ENCODE measurements at places on chromosomes 12 and 14. TPM values are rescaled to one million over a fixed set of nuclear protein-coding genes. Genes with fewer than 3 reads are reported as not detected.

KRT85 gene
- not detected for total RNA-seq

FAM216A gene
- total RNA-seq, result 4.2 TPM

INHBE gene
- total RNA-seq, result not detected

PARP11 gene
- 4.7 TPM for total RNA-seq

PLD4 gene
- 0.44 TPM for total RNA-seq

FSCB gene
- total RNA-seq, result not detected

VDR gene
- total RNA-seq, result 0.33 TPM

RGS6 gene
- total RNA-seq, result 23.0 TPM

CBLN3 gene
- total RNA-seq, result 0.55 TPM

JPH4 gene
- 0.19 TPM for total RNA-seq

DNA sequence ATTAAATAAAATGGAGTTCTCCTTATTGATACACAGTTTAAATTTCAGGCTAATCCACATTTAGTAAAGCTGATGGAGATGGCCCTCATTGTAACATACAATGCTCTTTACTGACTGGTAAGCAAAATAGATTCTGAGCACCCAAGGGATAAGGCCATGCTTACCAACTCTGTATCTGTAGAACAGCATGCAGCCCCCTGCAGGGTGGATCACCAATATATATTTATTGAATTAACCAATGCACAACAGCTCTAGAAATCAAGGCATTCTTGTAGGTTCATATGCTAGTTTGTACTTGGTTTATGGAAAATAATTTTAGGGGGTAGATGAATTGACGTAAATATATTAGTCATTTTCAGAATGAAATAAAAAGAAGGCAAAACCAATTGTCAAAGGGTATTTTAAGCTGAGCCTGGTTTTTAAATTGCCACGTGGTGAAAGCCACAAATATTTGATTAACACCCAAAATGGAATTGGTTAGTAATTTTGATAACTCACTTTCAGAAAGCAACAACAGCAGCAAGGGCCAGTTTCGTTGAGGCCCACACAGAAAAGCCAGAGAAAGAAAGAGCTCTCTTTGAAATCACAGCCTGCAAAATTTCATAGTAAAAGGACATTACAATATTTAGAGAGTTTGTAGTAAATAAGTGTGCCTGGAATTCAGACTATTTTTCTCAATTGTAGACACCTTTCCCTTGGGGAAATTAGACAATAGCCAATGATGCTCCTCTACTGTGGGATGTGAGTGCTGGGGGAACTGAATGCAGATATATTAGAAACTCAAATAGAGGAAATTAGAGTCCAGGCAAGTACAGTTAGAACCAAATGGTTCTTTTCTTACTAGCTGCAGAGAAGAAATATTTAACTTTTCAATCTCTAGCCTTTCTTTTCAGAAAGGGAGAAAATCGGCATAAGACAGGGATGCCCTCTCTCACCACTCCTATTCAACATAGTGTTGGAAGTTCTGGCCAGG, 216.2 kb upstream of the ABCD2 start:
- H3K27ac ChIP-seq, result no peak overlapping the region
- no peak for DNase-seq
- H3K27me3 ChIP-seq, result no peaks in the 10 kb centered on the region
- no peaks in the 10 kb centered on the region for H3K4me1 ChIP-seq
- no peak overlapping the region for H3K4me3 ChIP-seq

- no peak overlapping the region for H3K27ac ChIP-seq
- H3K36me3 ChIP-seq, result no peaks in the 10 kb centered on the region
- H3K27me3 ChIP-seq, result no peaks in the 10 kb centered on the region
- H3K4me3 ChIP-seq, result no peak overlapping the region
These were observed 958.4 kb downstream of the SLC6A15 start for GRCh38 chr12:83954071-83954789.

GRCh38 chr12:70032076-70032475, 207.0 kb downstream of the MYRFL start:
- H3K27me3 ChIP-seq, result no peaks in the 10 kb centered on the region
- no peaks in the 10 kb centered on the region for H3K36me3 ChIP-seq
- DNase-seq, result no peak
- peak overlapping the region; percentile 3 for H3K27ac ChIP-seq
- H3K4me1 ChIP-seq, result no peaks in the 10 kb centered on the region
- H3K4me3 ChIP-seq, result no peak overlapping the region

DNA sequence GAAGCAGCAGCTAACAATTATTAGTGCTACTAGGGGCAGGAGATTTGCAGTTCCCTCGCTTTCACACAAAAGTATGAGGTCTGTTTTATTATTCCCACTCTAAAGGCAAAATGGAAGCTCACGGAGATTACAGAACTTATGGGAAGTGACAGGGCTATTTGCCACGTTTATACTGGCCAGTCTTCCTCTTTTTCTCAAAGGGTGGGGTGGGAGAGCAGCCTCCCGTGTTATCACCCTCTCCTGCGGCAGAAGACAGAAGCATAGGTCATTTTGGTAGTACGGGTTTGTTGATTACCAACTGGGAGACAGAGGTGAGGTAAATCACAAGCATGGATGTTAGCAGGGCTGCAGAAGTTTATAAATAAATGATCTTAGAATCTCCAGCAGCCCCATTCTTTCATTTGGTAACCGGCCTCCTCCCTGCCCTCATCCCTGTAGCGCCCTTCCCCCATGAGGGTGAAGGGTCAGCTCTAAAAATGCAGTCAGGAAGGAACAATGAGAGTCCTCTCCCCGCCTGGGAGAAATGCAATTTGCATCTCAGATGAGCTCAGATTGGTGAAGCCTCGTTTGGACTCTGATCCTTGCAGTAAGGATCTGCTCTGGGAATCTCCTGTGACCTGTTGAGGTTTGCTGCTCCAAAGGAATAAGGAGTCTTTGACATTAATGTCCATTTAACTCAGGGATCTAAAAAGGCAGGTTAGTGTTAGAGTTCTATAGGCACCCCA, 44.7 kb upstream of the SINHCAF start:
- peak overlapping the region; percentile 56 for H3K4me3 ChIP-seq
- no peaks in the 10 kb centered on the region for H3K36me3 ChIP-seq
- H3K27me3 ChIP-seq, result no peaks in the 10 kb centered on the region

- peak overlapping the region; percentile 29 for H3K4me3 ChIP-seq
- peak overlapping the region; percentile 63 for H3K27ac ChIP-seq
- no peaks in the 10 kb centered on the region for H3K27me3 ChIP-seq
- peaks cover 37% of the 10 kb centered on the region for H3K36me3 ChIP-seq
- DNase-seq, result peak; percentile 26
- H3K4me1 ChIP-seq, result no peaks in the 10 kb centered on the region
These were observed 9.2 kb upstream of the GOLGA3 start for GRCh38 chr12:132837693-132838409.

DNA sequence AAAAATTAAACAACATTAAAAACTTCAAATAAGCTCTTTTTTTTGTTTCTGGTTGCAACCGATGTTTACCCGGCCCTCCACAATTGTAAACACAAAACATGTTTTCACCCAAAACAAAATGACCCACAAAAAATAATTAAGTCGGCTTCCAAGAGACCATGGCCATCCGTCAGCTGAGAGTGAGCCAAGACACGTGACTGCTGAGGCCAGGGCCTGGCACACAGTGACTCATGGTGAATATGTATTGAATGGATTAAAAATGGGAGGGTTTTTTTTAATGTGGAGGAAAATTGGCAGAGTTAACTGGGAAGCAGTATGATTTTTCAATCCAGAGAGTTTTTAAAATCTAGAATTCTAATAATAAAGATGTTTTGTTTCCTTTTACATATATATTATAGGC, 13.8 kb upstream of the CPNE8 start:
- H3K4me1 ChIP-seq, result no peaks in the 10 kb centered on the region
- H3K27ac ChIP-seq, result no peak overlapping the region
- DNase-seq, result no peak
- H3K36me3 ChIP-seq, result no peaks in the 10 kb centered on the region

- no peaks in the 10 kb centered on the region for H3K4me1 ChIP-seq
- no peaks in the 10 kb centered on the region for H3K36me3 ChIP-seq
- H3K4me3 ChIP-seq, result no peak overlapping the region
These were observed 16.4 kb upstream of the SRRM4 start for GRCh38 chr12:118964988-118965387.

DNA sequence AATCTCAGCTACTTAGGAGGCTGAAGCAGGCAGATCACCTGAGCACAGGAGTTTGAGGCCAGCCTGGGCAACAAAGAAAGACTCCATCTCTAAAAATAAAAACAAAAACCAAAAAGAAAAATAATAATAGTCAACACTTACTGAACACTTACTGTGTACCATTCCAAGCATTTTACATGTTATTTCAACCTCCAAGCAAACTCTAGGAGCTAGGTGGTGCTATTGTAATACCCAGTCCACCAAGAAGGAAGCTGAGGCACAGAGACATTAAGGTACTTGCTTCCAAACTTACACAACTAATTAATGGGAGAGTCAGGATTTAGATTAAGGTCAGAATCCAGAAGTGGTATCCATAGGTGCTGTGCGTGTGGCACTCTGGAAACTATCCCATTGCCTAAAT, 13.7 kb upstream of the OR6J1 start:
- H3K4me3 ChIP-seq, result no peak overlapping the region
- H3K27ac ChIP-seq, result no peak overlapping the region
- no peak for DNase-seq
- no peaks in the 10 kb centered on the region for H3K27me3 ChIP-seq

GRCh38 chr14:53549956-53550355, 396.8 kb upstream of the DDHD1 start:
- no peaks in the 10 kb centered on the region for H3K27me3 ChIP-seq
- H3K4me3 ChIP-seq, result no peak overlapping the region
- DNase-seq, result no peak

- H3K36me3 ChIP-seq, result no peaks in the 10 kb centered on the region
- peaks cover 34% of the 10 kb centered on the region for H3K27me3 ChIP-seq
- no peak for DNase-seq
- H3K4me3 ChIP-seq, result no peak overlapping the region
These were observed 128.1 kb upstream of the C14orf180 start for GRCh38 chr14:104451474-104451873.

DNA sequence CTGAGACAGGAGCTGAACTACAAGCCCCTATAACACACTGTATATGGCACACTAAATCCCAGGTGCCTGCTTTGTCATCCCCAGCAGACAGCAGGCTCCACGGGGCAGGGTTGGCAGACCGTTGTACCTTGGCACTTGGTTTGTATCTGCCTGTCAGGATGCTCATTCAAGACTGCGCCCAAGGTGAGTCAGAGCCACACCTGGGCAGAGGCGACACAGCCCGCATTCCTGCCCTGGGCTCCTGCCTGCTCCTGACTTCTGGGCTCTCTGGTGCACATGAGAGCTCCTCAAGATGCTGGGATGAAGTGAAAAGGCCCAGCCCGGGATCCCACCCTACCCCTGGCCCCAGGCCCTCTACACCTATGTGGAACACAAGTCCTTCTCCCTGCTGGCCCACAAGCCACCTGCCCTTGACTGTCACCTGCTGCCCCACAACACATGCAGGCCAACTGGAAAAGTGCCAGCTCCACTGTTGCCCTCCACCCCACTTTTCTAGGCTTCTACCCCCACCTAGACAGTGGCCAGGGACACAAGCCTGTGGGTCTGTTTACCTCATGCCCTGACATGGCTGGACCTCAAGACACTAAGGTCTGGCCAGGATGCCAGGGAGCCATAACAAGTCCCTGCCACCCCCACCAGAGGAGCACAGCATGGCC, 30.8 kb upstream of the PNMA1 start:
- peaks cover 100% of the 10 kb centered on the region for H3K4me1 ChIP-seq
- peak overlapping the region; percentile 100 for H3K27ac ChIP-seq
- no peak overlapping the region for H3K4me3 ChIP-seq
- H3K36me3 ChIP-seq, result no peaks in the 10 kb centered on the region

DNA sequence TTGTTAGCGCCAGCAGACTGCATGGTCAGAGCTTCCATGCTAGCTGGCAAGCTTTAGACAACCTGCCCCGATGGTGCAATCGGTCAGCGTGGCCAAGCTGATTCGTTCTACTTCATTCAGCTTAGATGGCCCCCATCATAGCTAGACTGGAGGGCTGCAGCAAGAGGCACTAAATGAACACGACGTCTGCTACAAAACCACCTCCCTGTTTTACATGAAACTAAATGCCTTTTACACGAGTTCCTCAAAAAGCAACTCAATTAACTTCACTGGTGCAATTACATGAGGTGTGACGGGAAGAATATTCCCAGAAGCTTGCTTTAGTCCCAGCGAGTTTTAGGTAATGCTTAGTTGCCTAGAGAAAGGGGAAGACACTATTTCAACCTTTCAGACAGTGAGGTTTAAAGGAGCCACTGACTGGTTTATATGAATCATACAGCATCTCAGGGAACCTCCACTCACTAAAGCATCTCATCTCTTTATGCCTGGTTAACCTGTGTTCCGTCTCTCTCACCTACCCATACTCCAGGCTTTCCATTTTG, 8.4 kb downstream of the NIN start:
- no peaks in the 10 kb centered on the region for H3K36me3 ChIP-seq
- DNase-seq, result no peak
- H3K4me1 ChIP-seq, result peaks cover 47% of the 10 kb centered on the region
- H3K27me3 ChIP-seq, result no peaks in the 10 kb centered on the region
- no peak overlapping the region for H3K27ac ChIP-seq

- H3K36me3 ChIP-seq, result no peaks in the 10 kb centered on the region
- H3K27me3 ChIP-seq, result no peaks in the 10 kb centered on the region
- peaks cover 23% of the 10 kb centered on the region for H3K4me1 ChIP-seq
- DNase-seq, result no peak
- H3K27ac ChIP-seq, result peak overlapping the region; percentile 72
These were observed 108.7 kb upstream of the PRICKLE1 start for GRCh38 chr12:42698213-42698612.

DNA sequence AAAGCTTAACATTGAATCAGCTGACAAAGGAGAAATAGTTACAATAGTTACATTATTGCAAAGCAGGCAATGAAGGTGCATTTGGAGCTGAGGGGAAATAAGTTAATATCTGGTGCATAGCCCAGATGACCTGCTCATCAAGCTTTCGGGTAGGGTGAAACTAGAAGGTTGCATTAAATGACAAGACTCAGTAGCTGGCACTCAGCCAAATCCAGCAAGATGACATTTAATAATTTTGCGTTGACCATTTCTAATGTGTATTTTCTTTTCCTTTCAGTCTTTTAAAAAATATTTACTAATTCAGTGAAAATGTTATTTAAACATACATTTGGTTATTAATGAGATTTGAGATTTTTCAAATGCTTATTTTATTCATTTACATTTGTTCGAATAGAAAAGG, 188.6 kb downstream of the SLC5A8 start:
- no peak for DNase-seq
- no peaks in the 10 kb centered on the region for H3K4me1 ChIP-seq
- H3K27ac ChIP-seq, result no peak overlapping the region
- H3K36me3 ChIP-seq, result no peaks in the 10 kb centered on the region
- no peaks in the 10 kb centered on the region for H3K27me3 ChIP-seq

DNA sequence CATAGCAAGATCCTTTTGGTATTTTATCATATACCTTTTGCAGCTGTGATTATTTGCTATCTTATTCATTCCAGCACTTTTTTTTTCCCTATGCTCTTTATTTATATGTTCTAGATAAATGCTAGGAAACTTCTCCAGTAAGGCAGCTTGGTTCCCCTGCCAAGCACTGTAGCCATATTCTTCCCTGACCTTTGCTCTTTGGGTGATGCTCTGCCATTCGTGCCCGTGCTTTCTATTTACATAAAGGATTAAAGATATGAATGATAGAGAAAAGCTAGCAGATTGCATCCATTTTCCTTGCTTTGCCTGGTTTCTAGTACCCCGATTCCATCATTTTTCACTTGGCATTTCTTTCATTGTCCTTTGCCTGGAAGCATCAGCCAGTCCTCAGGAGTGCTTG, 42.2 kb downstream of the FNTB start:
- H3K4me1 ChIP-seq, result peaks cover 7% of the 10 kb centered on the region
- H3K27me3 ChIP-seq, result no peaks in the 10 kb centered on the region
- no peak for DNase-seq
- peaks cover 50% of the 10 kb centered on the region for H3K36me3 ChIP-seq
- no peak overlapping the region for H3K27ac ChIP-seq
- H3K4me3 ChIP-seq, result no peak overlapping the region

- no peak for DNase-seq
- no peaks in the 10 kb centered on the region for H3K4me1 ChIP-seq
- H3K27ac ChIP-seq, result no peak overlapping the region
- no peaks in the 10 kb centered on the region for H3K36me3 ChIP-seq
- no peak overlapping the region for H3K4me3 ChIP-seq
These were observed 59.5 kb downstream of the IFNG-AS1 start for GRCh38 chr12:68048648-68049297.
